ENCODE measurements at places on chromosomes 2 and 18. TPM values are rescaled to one million over a fixed set of nuclear protein-coding genes. Genes with fewer than 3 reads are reported as not detected.
A peak's percentile ranks its signal among the peaks of the same experiment; 100 is the strongest.

DNA sequence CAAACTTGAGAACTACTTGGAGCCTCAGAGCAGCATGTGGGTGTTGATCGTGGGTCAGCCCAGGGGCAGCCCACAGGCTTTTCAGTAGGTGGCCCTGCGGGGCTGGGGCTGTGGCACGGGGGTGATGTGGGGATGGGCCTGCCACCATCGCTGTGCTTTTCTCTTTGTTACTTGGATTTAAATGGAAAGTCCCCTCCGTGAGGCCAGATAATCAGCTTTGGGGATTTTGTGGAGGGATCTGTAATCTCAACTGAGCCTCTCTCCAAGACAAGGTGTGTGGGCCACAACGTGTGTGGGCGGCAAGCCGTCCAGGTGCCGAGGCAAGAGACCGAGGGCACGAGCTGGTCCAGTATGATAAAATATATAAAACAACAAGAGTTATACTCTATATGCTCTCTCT, 16.7 kb downstream of the COLEC11 start:
- no peak for DNase-seq
- H3K36me3 ChIP-seq, result peaks cover 10% of the 10 kb centered on the region
- no peaks in the 10 kb centered on the region for H3K4me1 ChIP-seq
- H3K27me3 ChIP-seq, result peaks cover 4% of the 10 kb centered on the region
- no peak overlapping the region for H3K27ac ChIP-seq

- DNase-seq, result peak; percentile 40
- no peaks in the 10 kb centered on the region for H3K27me3 ChIP-seq
- peak overlapping the region; percentile 77 for H3K4me3 ChIP-seq
Measured at GRCh38 chr2:106192752-106193689, 1.1 kb downstream of the UXS1 start.

GRCh38 chr2:19762959-19763605, 138.7 kb downstream of the TTC32 start:
- no peaks in the 10 kb centered on the region for H3K36me3 ChIP-seq
- no peak overlapping the region for H3K27ac ChIP-seq
- H3K27me3 ChIP-seq, result no peaks in the 10 kb centered on the region
- H3K4me3 ChIP-seq, result no peak overlapping the region

- no peak overlapping the region for H3K4me3 ChIP-seq
- no peak overlapping the region for H3K27ac ChIP-seq
- no peaks in the 10 kb centered on the region for H3K4me1 ChIP-seq
- DNase-seq, result no peak
- peaks cover 21% of the 10 kb centered on the region for H3K36me3 ChIP-seq
Measured at GRCh38 chr18:12811191-12811950, 72.7 kb downstream of the PTPN2 start.

- no peak overlapping the region for H3K4me3 ChIP-seq
- no peak for DNase-seq
- H3K27me3 ChIP-seq, result no peaks in the 10 kb centered on the region
- H3K36me3 ChIP-seq, result no peaks in the 10 kb centered on the region
Measured at GRCh38 chr2:224722770-224723169, 6.6 kb upstream of the CCDC195 start.

- peaks cover 100% of the 10 kb centered on the region for H3K27me3 ChIP-seq
- H3K36me3 ChIP-seq, result no peaks in the 10 kb centered on the region
- H3K4me3 ChIP-seq, result peak overlapping the region; percentile 87
- peak; percentile 73 for DNase-seq
- peaks cover 79% of the 10 kb centered on the region for H3K4me1 ChIP-seq
- no peak overlapping the region for H3K27ac ChIP-seq
Measured at GRCh38 chr2:172086241-172087206, 1.2 kb downstream of the DLX1 start.

DNA sequence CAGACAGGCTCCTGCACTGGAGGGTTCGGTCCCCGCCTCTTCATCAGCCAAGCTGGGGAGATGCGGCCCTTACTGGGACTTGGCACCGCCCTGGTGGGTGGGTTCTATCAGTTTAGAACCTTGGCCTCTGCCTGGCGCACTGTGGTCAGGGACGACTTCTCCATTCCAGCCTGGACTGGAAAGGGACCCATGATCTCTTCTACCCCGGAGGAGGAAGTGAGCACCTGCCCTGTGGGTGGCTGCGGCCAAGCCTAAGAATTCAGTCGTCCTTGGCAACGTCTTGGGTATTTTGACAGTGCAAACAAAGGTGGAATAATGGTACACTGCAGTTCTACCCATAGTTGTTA, 106.9 kb upstream of the CD302 start:
- no peaks in the 10 kb centered on the region for H3K36me3 ChIP-seq
- H3K27me3 ChIP-seq, result peaks cover 67% of the 10 kb centered on the region
- peaks cover 4% of the 10 kb centered on the region for H3K4me1 ChIP-seq
- no peak overlapping the region for H3K27ac ChIP-seq

DNA sequence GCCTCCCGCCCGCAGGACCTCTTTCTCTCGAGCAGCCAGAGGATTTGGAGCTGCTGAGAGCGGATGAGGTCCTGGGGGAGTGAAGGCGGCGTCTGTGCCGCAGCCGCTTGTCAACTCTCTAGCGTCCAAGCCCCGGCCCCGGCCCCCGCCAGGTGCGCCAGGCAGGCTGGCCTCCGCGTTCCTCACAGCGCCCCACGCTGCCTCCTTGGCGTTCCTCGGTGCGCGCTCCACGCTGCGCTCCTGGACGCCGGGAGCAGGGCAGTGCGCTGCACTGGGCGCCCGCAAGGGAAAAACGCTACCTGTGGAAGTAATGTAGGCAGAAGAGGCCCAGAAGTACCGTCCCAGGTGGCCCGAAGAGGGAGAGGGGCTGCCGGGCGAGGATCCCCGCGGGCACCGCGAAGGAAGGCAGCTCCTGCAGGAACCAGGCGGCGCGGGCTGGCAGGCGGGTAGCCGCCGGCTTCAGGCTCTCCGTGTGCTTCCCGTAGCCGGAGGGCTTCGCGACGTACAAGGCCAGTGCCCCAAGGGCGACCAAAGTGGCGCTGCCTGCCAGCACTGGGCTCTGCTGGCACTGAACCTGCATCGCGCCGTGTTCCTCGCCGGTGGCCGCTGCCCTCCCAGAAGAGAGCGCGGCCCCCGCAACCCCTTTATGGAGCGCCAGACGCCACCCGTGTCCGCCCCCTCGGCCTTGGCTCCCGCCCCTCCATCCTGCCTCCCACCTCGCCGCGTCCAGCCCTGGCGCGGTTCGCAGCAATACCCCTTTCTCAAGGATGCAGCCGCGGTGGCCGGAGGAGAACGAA, at the start of gene SRD5A2:
Gene SRD5A2 (minus strand): TSS at position 618 of the 797 bp plus-strand sequence. CDS start 38 bp downstream, at position 580.
- DNase-seq, result peak; percentile 62
- H3K4me1 ChIP-seq, result peaks cover 19% of the 10 kb centered on the region
- peak within 1 kb of the TSS; percentile 78 for H3K4me3 ChIP-seq
- no peak within 1 kb of the TSS for H3K27ac ChIP-seq
- no peaks in the 10 kb centered on the region for H3K36me3 ChIP-seq

- DNase-seq, result peak; percentile 90
- H3K36me3 ChIP-seq, result no peaks in the 10 kb centered on the region
- peaks cover 3% of the 10 kb centered on the region for H3K27me3 ChIP-seq
- no peak overlapping the region for H3K4me3 ChIP-seq
- H3K4me1 ChIP-seq, result peaks cover 11% of the 10 kb centered on the region
Measured at GRCh38 chr18:11733031-11733430, 44.0 kb downstream of the GNAL start.

- H3K27me3 ChIP-seq, result no peaks in the 10 kb centered on the region
- no peak for DNase-seq
- H3K4me1 ChIP-seq, result no peaks in the 10 kb centered on the region
- H3K4me3 ChIP-seq, result no peak overlapping the region
- H3K27ac ChIP-seq, result no peak overlapping the region
Measured at GRCh38 chr18:61400716-61401115, 67.5 kb downstream of the CDH20 start.

GRCh38 chr2:176526995-176527901, 258.0 kb downstream of the MTX2 start:
- no peak overlapping the region for H3K4me3 ChIP-seq
- H3K4me1 ChIP-seq, result no peaks in the 10 kb centered on the region
- no peak for DNase-seq
- H3K36me3 ChIP-seq, result no peaks in the 10 kb centered on the region

DNA sequence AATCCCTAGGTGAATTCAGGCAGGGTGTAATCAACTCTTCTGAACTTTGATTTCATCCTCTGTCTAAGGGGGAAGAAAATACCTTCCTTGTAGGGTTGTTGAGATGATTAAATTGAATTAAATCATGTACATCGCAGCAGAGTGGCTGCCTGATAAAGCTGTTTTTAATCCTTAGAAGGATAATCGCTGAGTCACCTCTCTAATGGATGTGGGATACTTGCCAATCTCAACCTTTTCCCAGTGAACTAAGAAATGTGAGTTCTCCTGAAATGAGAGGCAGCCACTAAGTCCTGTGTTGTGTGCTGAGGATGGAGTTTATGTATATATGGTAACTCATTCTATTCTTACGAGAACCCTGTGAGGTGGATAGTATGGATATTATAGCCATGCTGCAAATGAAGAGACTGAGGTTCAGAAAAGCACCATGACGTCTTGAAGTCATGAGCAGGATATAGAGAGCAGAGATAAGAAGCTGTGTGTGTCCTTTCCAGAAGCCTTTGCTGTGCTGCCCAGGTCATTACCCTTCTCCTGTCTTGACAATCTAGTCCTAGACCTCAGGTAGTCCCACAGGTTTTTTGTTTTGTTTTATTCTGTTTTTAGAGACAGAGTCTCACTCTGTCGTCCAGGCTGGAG, 93.3 kb downstream of the HNRNPLL start:
- no peak overlapping the region for H3K4me3 ChIP-seq
- no peak for DNase-seq
- H3K27me3 ChIP-seq, result peaks cover 17% of the 10 kb centered on the region
- H3K27ac ChIP-seq, result no peak overlapping the region
- H3K36me3 ChIP-seq, result no peaks in the 10 kb centered on the region
- peaks cover 8% of the 10 kb centered on the region for H3K4me1 ChIP-seq

- H3K4me1 ChIP-seq, result peaks cover 4% of the 10 kb centered on the region
- no peak for DNase-seq
- no peaks in the 10 kb centered on the region for H3K36me3 ChIP-seq
- no peak overlapping the region for H3K27ac ChIP-seq
Measured at GRCh38 chr18:63832470-63832869, 55.0 kb upstream of the SERPINB2 start.

GRCh38 chr2:85804583-85804982, 50.8 kb downstream of the ATOH8 start:
- H3K27me3 ChIP-seq, result peaks cover 7% of the 10 kb centered on the region
- H3K4me1 ChIP-seq, result no peaks in the 10 kb centered on the region
- no peak overlapping the region for H3K4me3 ChIP-seq
- H3K27ac ChIP-seq, result no peak overlapping the region

DNA sequence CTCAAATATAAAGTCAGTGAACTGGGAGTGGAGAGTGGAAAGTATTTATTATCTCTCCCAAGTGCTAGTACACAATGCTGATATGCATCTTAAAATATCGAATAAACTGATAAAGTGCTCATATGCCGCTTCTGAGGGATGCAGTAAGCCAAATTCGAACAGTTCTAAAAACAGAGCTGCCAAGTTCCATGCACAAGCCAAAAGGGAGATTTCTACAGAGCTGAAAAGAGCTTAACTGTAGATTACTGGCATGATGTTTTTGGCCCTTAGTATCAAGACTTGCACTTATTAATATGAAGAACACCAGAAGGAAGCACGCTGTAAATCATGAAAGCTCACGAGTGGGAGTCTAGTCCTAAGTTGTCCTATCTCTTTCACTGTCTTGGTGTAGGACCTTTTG, 7.9 kb downstream of the TMEFF2 start:
- peaks cover 10% of the 10 kb centered on the region for H3K27me3 ChIP-seq
- no peak for DNase-seq
- H3K4me1 ChIP-seq, result no peaks in the 10 kb centered on the region
- H3K27ac ChIP-seq, result no peak overlapping the region

DNA sequence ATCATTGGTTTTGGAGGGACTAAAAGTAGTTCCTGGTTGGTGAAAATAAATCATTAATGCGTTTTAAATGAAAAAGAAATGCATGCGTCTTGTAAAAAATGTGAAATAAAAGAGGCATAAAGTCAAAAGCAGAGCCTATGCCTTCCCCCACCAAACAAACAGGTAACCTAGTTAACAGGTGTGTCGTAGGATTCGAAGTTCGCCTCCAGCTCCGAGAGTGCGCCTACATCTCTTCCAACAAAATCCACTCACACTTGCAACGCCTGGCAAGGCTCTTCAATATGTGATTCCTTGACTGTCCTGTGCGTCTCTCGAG, 677 bp upstream of the SMAD4 start:
- H3K27ac ChIP-seq, result peak overlapping the region; percentile 97
- peak overlapping the region; percentile 82 for H3K4me3 ChIP-seq
- DNase-seq, result no peak
- H3K36me3 ChIP-seq, result peaks cover 4% of the 10 kb centered on the region
- peaks cover 55% of the 10 kb centered on the region for H3K4me1 ChIP-seq
- H3K27me3 ChIP-seq, result no peaks in the 10 kb centered on the region

DNA sequence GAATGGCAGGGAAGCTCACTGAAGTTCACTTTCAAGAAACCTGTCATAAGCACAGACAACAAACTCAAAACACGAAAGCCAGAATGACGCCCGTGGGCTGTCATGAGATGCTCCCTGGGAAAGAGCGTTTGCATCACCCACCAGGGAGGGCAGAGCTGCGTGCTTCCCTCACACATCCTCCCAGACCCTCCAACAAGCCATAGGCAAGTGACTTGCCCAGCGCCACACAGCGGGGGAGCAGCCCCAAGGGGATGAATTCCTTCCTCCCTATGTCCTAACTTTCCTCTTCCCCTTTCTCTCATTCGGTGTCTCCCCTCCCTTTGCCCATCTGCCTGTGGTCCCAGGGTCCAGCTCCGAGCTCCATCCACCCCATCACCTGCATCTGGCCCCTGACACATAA, 10.7 kb downstream of the BIN1 start:
- DNase-seq, result no peak
- H3K4me3 ChIP-seq, result no peak overlapping the region
- H3K27ac ChIP-seq, result peak overlapping the region; percentile 11
- H3K36me3 ChIP-seq, result no peaks in the 10 kb centered on the region
- H3K4me1 ChIP-seq, result peaks cover 44% of the 10 kb centered on the region

DNA sequence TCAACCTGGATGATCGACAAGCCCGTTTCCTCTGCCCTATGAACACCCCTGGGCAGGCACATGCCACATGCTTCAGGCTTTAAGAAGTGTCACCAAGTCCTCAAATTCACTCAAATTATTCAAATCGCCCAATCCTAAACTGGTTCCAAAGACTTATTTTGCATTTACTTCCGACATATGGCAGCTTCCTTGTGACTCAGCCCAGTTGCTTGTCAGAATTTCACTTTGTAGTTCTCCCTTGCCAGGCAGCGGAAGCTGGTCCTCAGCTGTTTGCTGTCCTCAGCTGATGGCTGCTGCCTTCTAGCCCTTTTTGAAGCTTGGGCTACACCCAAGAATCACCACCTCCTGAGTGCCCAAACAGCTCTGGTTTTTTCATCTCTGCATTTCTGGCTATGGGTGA, 105.4 kb upstream of the LMAN1 start:
- H3K27me3 ChIP-seq, result no peaks in the 10 kb centered on the region
- no peak for DNase-seq
- H3K4me1 ChIP-seq, result peaks cover 20% of the 10 kb centered on the region

GRCh38 chr18:6939972-6940371, 177.6 kb downstream of the LAMA1 start:
- DNase-seq, result no peak
- no peaks in the 10 kb centered on the region for H3K27me3 ChIP-seq
- H3K4me1 ChIP-seq, result no peaks in the 10 kb centered on the region
- no peak overlapping the region for H3K27ac ChIP-seq
- H3K4me3 ChIP-seq, result no peak overlapping the region

The TWIST2 gene
- total RNA-seq, result 5.7 TPM

The HOXD12 gene
- 0.17 TPM for total RNA-seq

The PLCL1 gene
- 0.11 TPM for total RNA-seq

The SAG gene
- not detected for total RNA-seq

The ATL2 gene
- total RNA-seq, result 88.7 TPM

The MDH1B gene
- total RNA-seq, result 1.6 TPM

The KCNS3 gene
- 18.1 TPM for total RNA-seq

Data from WTC11 (cell line).